ENCODE measurements at places on chromosomes 5 and 9.

DNA sequence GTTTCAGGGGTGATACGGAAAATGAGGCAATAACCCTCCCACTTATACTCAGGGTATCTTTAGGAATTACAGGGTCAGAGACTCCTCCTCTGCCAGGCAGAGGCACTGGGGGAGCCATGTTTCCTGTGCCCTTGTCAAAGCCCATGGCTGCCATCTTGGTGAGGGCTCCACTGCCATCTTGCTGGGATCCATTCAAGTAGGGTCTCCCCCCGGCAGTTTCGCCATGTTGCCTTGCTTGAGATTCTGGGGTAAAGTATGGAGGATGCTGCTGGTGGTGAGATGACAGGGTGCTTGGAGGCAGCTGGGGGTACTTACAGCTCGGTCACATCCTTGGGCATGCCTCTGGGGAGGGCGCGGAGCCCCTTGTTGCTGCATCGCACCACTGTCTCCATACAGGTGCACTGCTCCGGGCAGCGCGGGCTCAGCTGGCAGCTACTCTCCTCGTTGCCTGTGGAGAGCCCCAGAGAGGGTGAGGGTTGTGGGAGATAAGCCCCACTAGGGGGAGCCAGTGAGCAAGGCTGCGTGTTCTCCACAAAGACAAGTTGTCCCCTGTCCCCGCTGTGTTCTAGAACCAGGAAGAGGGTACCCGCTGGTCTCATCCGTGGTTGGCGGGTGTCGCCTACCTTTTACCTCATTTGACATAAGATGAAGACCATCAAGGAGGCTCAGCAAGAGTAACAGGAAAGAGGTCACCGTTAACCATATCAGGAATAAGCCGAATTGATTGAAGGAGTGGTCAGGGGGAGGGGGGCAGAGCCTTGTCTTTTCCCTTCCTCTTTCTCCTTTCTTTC, 169.0 kb upstream of the PANK3 start:
- no peak for DNase-seq

GRCh38 chr5:73630765-73631164, 4.8 kb downstream of the ARHGEF28 start:
- no peak for DNase-seq

DNA sequence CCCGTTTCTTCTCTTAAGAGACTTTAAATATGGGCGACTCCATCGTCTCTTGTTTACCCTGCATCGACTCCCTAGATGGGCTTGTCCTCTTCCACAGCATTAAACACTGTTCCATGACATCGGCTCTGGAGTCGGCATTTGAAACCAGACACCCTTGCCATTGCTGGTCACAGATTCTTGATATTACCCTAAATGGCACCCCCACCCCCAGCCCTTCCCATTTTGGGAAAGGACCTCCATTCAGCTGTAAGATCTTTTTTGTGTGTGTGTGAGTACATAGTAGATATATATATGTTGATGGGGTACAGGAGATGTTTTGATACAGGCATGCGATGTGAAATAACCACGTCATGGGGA, 51.1 kb upstream of the SH3PXD2B start:
- DNase-seq: no peak

DNA sequence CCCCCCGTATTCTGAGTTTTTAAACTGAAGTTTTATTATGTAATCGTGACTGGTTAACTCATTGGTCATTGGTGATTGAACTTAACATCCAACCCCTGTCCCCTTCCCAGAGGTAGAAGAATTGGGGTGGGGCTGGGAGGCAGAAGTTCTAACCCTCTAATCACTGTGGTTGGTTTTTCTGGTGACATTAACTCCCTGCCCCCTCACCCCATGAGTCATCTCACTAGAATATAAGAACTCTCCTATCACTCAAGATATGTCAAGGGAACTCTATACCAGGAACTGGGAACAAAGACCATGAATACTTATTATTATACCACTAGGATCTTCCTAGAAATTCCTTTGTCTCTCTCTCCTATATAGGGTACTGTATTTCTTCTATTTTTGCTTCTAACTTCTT, 52.3 kb upstream of the CAVIN4 start:
- DNase-seq: no peak

DNA sequence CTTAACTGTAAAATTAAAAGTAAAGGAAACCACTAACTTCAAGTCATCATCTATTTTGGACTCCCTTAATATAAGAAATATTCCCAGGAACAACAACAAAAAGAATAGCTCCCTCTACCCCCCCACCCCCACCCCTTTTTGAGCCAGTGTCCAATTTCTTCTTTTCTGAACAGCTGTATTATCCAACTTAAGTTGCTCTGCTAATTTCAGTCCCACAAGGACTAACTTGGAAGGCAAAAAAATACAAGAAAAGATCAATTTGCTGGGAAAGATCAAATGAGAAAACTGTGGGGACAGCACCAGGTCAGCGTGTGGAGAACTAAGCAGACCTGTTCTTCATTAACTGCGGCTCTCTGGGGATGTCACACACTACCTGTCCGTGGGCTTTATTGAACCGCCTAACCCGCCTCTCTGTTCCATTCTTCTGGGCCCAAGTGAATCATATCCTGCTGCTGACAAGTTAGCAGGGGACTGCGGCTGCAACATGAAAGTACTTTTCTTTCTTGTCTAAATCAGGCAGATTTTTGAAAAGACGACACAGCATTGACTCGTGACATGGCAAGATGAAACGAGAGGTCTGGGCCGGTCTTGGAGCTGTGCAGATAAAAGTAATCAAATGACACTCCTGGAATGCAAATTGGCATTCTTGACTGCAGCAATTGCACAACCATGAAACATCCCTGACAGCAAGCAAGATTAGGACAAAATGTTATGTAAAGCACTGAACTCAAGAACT, 2.7 kb downstream of the BNC2 start:
- DNase-seq: no peak

DNA sequence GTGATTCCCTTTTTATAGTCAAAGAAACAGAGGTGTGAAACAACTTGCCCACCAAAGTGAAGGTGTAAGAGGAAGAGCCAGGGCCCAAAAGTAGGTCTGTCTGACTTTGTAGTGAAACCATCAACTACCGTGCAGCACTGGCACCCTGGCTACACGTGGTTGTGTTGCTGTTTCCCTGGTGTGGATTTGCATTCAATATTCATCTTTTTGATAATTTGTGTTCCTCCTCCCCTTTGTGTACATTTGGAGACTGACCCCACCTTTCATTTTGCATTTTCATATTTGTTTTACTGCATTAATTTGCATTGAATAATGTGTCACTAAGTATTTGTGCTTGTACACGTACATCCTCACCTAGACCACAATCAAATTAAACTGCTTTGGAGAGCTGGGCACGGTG, 873.8 kb upstream of the WWC1 start:
- no peak for DNase-seq

DNA sequence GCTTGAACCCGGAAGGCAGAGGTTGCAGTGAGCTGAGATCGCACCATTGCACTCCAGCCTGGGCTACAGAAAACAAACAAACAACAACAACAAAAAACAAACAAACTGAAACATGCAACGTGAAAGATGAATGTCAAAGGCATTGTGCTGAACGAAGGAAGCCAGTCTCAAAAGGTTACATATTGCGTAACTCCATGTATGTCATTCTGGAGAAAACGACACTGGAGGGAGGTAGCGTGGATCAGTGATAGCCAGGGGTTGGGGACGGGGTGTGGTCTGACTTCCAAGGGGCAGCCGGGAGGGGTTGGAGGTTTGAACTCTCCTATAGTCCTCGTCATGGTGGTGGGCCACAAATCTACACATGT, 12.1 kb upstream of the WDR5 start:
- no peak for DNase-seq

DNA sequence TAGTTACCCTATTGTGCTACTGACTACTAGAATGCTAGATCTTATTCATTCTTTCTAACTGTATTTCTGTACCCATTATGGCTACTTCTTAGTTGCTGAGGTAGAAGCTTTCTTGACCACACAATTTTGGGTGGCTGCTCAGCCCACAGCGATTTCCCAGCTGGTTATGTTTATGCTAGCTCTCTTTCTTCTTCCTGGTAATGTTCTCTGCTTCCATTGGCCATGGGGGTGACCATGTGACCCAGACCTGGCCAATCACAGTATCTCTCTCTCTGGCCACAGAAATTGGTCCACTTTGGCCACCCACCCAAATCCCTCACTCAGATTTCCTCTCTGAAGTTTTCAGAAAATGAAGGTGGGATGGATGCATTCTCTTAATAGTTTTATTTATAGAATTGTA, 427.9 kb upstream of the CLINT1 start:
- DNase-seq: no peak

DNA sequence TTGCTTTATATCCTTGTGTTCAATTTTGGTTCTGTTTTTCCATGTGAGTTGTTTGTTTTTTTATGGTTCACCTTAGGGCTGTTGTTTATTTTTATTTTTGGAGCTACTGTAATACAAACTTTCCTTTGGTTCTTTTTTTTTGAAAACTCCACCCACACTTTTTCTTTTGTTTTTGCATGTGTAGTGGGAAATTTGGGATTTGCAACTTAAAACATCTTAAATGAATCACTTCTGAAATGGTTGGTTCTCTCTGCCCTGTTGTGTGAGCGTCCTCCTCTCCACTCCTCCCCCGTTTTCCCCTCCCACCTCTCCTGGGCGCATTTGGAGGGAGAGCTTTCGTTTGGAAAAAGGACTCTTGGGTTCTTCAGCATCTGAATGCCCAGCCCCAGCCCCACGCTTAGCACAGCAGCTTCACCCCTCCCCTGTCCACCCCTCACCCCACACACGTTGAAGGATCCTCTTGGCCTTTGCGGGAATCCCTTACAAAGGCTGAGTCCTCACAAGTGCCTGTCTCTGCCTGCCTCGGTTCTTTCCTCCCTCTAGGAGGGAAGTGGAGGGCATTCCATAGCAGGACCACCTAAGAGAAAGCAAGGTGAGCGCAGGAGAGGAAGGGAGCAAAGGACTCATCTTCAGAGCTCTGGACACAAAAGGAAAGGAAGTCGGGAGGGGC, 67.2 kb downstream of the DMRT1 start:
- DNase-seq: no peak

DNA sequence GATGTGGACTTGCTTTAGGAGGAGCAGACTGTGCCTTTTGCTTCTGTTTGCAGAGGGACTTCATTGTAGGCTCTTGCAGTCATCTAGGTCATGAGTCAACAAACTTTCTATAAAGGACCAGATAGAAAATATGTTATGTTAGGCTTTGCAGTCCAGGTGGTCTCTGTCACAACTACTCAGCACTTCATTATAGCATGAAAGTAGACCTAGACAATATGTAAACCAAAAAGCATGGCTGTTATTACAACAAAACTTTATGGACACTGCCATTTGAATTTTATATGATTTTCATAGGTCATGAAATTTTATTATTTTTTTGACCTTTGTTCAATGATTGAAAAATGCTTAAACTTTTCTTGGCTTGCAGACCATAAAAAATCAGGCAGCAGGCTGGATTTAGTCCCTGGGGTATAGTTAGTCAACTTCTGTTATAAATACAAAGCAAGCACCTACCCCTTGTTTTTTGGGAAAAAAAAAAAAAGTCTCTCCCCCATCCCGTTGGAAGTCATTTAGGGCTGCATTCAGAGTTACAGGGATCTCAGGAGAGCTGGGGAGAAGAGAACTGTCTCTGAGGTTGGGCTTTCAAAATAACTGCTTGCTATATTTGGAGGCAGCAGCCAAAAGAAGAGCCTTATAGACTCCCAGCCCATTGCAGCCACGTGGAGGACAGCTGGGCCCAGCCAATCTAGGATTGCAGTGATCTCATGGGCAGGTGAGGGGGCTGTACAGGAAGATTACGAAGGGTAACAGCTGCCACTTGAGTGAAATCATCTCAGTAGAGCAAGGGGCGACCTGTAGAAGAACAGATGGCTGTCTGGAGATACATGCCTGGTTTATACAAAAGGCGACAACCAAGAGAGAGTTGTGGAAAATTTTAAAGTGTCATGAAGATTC, 136.6 kb upstream of the TNC start:
- no peak for DNase-seq

- no peak for DNase-seq
Measured at GRCh38 chr9:935348-935965, 41.0 kb upstream of the DMRT3 start.

DNA sequence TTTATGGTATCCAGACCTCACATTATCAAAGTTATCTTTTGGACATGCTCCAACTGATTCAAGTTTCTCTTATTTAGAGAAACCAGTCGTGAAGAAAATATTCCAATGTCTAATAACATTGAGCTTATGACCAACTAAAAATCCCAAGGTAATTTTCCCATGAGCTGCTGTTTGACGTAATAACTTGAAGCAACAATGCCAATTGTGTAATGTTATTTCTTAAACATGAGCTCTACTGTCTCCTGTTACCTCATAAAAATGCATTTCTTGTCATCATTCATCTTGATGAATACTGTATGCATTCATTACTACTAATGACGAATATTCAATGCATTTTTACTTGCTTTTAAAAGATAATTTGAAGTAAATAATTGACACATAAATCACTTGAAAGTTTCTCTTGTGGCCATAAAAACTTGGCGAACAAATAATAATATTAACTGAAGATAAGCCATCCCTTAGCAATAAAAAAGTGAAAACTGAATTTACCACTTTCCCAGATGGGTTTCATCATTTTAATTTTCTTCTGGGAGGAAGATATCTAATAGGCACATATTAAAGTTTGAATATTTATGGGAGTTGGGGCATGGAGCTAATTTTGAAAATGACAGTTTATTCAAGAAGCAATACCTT, 424 bp upstream of the MARCOL start:
- no peak for DNase-seq

DNA sequence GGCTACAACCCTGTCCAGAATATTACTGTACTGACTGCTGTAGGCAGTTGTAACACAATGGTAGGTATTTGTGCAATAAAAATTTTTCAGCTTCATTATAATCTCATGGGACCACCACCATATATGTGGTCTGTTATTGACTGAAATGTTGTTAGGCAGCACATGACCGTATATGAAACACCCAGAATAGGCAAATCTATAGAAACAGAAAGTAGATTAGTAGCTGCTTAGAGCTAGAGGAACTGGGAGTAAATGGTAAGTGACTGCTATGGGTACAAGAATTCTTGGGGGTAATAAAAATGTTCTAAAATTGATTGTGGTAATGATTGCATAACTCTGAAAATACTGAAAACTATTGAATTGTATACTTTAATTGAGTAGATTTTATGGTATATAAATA, 185.7 kb downstream of the ESM1 start:
- DNase-seq: no peak

- DNase-seq: no peak
Measured at GRCh38 chr9:81894891-81895290, 33.3 kb upstream of the SPATA31D4 start.

GRCh38 chr9:1101846-1102641, 51.9 kb downstream of the DMRT2 start:
- no peak for DNase-seq

DNA sequence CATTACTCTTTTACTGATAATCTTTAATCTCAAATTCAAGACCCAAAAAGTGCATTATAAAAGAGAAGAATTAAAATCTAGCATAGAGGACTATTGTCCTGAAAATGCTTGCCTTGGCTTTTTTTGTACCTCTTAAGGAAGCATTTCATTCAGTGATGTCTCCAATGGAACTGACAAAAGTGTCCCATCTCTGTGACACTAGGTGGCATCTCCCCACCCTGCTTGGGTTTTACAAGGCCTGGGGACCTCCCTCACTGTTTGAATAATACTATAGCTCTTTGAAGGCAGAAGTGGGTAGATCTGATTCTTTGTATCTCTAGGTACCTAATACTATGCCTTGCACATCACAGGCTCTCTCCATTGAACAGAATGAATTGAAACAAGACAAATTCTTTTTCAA, 180.6 kb downstream of the EPB41L4A start:
- no peak for DNase-seq

All from activated T-cell treated with anti-CD3 and anti-CD28 coated beads for 4 hours (primary cell).